ENCODE measurements at places on chromosomes 7 and 10.

GRCh38 chr10:103599211-103599610, 105.7 kb downstream of the NEURL1 start:
- no peak for DNase-seq

DNA sequence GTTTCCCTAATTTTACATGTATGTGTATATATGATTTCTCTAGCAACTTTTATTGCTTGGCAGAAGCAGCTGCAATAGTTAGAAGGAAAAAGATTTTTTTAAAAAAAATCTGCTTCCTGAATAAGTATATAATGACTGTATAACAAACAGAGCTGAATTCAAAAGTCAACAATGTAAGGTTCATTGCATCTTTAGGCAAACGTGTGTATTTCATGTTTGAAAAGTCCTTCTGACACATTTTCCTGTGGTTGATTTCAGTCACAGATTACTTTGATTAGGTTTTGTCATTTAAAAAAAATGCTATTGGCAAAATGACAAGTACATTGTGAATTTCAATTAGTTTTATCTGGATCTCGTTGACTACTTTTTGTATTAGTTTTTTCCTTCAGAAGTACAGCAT, 231.0 kb downstream of the CSTF2T start:
- DNase-seq: peak; percentile 18

DNA sequence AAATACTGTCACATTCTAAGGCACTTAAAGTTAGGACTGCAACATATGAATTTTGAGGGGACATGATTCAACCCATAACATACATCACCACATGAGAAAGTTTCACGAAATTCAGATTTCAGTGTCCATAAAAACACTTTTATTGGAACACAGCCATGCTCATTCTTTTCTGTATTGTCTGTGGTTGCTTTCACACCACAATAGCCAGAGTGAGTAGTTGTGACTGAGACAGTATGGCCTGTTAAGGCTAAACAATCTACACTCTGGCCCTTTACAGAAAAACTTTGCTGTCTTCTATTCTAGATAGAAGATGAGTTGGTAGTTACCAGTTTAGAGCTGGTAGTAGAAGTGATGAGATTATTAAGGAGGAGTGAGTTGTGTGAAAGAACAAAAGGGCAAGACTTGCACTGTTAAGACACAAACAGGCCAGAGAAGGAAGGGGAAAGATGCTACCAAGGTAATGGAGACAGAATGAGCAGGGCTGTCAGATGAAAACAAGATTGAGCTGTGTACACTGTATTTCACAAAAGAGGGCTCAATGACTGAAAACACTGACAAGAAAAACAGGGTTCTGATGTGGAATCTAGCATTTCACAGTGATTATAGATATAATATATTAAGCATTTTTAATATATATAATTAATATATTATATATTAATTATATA, 108.6 kb downstream of the PPP1R3A start:
- no peak for DNase-seq

DNA sequence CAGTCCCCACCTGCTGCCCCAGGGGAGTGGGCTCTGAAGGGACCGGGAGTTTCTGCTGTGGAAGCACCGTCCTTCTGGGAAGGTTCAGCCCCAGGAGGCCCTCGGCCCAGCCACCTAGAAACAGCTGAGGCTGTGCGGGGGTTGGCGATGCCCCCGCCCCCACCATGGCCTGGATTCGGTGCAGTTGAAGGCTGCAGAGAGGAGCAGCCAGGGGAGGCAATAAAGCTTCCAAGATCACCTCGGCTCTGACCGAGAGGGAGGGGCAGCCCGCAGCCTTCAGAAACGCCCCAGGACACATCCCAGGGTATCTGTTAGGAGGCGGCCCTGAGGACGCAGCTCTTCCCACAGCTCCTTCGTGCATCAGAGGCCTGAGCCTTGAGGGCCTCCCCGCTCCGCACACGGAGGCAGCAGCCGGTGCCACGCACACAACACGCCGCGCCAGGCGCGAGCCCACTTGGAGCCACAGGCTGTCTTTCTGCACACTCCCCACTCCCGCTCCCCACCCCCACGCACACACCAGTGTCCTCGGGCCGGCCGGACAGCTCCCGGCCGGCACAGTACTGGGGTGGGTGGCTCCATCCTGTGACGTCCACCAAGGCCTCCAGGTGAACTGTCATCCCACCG, 1.6 kb downstream of the KNDC1 start:
- DNase-seq: no peak

GRCh38 chr10:24209946-24210491, 1.1 kb downstream of the KIAA1217 start:
- peak; percentile 33 for DNase-seq

- no peak for DNase-seq
These were observed 1.8 kb downstream of the FOXI2 start for GRCh38 chr10:127738512-127739424.

DNA sequence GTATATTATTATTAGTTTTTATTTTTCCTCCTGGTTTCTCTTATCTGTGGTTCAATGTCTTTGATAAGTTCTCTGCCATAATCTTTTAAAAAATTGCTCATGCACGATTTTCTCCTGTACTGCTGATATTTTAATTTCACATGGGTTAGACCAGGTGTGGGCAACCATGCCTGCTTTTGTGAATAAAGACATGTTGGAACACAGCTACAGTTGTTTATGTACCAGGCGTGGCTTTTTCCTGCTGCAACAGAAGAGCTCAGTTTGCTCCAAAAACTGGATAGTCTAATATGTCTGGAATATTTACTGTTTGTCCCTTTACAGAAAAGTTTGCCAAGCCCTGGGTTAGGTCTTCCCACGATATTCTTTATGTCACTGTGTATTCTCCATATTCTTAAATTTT, 105.2 kb downstream of the VWC2 start:
- DNase-seq: no peak

GRCh38 chr7:24325708-24326107, 41.7 kb downstream of the NPY start:
- DNase-seq: no peak

- no peak for DNase-seq
These were observed 89.2 kb upstream of the JAZF1 start for GRCh38 chr7:28269700-28270361.

GRCh38 chr7:156840134-156840533, 52.8 kb downstream of the LMBR1 start:
- no peak for DNase-seq

DNA sequence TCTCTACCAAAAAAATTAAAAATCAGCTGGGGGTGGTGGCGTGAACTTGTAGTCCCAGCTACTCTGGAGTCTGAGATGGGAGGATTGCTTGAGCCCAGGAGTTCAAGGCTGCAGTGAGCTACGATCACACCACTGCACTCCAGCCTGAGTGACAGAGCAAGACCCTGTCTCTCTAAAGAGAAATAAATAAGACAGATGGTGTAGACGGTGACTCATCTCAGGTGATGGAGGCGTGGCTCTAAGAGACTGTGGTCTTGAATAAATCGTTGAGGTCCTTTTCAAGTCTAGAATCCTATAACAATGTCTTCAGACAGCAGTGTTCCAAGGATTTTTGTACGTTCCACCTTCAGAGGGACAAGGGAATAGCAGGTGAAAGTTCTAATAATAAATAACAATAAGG, 53.8 kb upstream of the PFKFB3 start:
- DNase-seq: no peak

DNA sequence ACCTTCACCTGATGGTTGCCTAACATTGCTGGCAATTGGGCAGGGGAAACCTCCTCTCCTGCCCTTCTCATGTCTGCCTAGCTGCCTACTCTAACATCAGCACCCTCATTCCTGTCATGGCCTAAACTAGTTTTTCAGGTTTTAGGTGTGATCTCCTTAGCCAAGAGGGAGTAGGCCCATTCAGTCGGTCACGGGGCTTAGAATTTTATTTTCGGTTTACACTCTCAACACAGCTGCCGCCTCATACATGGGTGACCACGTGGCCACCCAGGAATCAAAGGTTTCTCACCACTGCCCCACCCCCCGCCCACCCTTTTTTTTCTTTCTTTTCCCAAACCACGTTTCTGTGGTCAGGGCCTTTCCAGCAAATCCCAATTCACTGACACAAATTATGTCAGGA, 97.2 kb downstream of the RALA start:
- no peak for DNase-seq
